ENCODE measurements at places on chromosomes 16 and 17.
A peak's percentile ranks its signal among the peaks of the same experiment; 100 is the strongest.

DNA sequence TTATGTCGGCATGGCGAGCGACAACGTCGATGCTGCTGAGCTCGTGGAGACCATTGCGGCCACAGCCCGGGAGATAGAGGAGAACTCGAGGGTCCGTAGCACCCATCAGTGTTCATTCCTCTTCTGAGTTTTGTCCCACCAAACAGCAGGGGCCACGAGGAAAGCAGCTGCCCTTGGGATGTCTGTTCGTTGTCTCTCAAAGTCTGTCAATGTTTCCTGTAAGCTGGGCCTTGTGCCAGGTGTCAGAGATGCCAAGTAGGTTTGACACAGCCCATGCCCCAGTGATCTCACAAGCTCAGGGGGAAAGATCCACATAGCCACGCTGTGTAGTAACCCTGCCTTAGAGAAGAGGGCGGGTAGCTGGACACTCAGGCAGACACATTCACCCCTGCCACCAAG, 22.6 kb downstream of the NTAN1 start:
- no peak for DNase-seq

DNA sequence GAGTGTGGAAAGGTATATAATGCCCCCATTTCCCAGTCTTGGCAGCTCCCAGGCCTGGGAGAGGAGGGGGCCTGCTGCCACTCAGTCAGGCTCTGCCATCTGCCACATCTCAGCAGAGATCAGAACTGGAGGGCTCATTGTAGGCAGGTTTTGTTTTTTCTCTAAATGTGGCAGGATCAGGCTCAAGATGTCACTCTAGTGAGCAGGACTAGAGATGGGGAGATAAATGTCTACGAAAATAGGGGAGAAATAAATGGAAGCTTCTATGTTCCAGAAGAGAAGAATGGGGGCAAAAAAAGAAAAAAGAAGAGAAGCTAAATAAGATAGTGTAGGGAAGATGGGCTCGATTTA, 13.9 kb downstream of the NXPH3 start:
- no peak for DNase-seq

GRCh38 chr17:82802075-82802780, 37.6 kb downstream of the ZNF750 start:
- DNase-seq, result peak; percentile 50

GRCh38 chr17:35051579-35052240, 11.8 kb downstream of the RFFL start:
- DNase-seq, result peak; percentile 78

DNA sequence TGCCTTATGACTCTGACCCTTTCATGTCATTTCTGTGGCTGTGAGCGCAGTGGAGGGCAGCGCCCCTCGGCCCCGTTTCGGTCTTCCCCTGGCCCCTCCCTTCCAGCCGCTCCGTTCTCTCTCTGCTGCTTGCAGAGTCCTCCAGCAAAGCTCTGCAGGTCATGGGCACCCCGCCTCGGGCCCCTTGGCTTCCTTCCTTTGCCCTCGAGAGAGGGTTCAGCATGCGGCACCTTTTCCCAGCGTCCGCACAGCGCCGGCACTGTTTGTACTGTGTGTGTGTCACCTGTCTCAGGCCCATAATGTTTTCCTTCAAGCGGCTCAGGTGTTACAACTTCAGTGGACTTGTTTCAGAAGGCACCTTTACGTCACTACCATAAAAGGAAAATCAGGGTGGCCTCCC, 98.5 kb downstream of the RAP1GAP2 start:
- DNase-seq, result no peak

Measured in astrocyte of the spinal cord (primary cell).